ENCODE measurements at places on chromosomes 5 and 9.

DNA sequence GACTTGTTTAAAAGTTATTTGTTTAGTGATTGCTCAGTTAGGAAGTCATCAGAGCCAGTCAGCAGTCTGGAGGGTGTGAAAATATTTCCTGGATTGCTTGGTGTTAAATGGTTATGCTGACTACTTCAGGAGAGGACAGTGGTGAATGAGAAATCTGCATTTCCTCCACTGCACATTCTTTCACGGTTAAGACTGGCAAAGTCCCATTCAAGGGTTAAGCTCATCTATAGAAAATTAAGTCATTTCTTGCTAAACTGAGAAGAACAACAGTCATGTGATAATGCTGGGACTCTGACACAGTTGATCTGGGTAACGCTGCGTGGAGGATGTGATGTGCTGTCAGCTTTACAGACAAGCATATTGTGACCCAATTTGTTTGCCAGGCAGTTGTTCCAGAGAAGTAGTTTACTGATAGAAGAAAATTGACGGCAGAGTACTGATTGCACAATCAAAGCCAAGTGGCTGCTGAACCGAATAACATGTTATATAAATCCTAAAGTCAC is 80.4 kb downstream of the GRAMD2B start:
- DNase-seq = no peak

DNA sequence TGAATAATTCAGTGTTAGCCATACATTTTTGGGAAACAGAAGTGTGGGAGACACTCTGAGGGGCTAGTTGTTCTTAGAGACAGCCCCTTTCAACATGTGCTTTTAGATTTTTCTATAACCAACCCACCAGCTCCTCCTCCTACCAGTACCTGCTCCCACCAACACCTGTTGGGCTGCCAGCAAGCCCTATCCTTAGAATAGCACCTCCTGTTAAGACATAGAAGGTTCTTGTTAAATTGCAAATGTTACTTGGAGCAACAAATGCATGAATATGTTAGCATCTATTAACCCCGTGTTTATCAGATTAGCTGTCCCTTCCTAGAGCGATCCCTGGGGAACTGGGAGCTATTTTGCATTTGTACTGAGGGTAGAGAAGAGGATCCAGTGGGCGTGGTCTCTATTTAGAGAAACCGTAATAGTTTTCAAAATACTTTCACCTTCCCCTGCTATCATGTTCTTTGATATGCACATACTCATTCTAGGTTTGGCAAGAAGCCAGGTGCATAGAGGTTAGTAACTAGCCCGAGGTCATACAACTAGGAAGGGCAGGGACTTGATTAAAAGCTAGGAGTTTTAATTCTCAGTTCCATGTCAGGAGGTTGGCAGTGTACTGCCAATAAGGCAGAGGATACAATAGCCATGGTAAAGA is 334.4 kb downstream of the KCTD16 start:
- no peak for DNase-seq

DNA sequence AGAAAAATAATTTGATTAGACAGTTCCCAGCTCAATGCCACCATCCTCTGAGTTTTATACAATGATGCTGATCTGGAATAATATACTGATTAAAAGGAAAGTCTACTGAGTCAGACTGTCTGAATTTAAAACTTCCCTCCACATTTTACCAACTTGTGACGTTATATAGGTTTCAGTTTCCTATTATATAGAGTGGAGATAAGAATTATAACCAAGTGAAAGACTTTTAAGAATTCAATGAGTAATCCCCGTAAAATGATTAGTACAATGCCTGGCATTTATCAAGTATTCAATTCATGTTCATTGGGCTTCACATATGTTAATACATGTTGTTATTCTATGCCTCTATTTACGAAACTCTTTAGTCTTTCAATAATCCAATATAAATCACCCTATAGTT is 166.0 kb downstream of the CDH9 start:
- DNase-seq = no peak

DNA sequence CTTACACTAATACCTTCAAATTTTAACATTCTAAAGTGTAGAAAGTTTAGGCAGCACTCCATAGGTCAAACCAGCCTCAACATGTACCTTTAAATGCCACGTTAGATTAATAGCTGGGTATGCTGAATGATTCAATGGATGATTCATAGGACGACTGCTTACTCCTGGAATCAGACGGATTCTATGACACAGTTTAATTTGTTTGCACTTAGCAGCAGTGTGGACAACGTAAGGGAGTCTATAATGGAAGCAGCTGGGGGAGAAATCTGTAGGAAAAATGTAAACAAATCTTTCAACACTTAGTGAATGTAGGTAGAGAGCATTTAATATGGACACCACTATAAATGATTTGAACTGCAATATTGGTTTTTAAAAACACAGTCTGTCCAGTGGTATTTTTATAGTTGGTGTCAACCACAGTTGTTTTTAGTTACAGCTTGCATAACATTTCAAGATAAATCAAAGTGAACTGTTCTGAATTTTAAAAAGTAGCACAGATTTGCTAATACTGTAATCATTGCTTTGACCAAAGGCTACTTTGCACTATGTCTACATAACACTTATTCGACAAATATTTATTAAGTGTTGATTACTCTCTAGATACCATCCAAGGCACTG is 701.5 kb upstream of the MEF2C start:
- no peak for DNase-seq

DNA sequence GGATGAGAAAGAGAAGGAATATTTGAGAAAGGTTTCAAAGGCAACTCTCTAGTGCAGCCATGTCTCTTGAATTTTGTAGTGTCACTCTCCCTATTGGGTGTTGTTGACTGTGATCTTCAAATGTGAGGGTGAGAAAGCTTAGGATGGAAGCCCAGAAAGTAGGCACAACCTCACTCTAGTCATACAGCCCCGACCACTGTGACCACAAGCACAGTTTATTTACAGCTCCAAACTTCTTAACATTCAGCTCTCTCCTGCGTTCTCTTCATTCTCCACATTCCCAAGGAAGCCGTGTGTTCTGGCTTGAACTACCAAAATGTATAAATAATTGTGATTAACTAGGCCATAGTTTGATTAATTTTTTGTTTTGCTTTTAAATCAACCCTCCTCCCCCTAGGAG is 542.9 kb downstream of the LRRC70 start:
- no peak for DNase-seq

GRCh38 chr9:21357479-21358460 is 7.1 kb upstream of the IFNA6 start:
- DNase-seq = peak; percentile 15

GRCh38 chr9:120768247-120768646 is 25.0 kb downstream of the FBXW2 start:
- DNase-seq = no peak

- no peak for DNase-seq
Observed at GRCh38 chr9:138069731-138070456, 192.3 kb downstream of the CACNA1B start.

DNA sequence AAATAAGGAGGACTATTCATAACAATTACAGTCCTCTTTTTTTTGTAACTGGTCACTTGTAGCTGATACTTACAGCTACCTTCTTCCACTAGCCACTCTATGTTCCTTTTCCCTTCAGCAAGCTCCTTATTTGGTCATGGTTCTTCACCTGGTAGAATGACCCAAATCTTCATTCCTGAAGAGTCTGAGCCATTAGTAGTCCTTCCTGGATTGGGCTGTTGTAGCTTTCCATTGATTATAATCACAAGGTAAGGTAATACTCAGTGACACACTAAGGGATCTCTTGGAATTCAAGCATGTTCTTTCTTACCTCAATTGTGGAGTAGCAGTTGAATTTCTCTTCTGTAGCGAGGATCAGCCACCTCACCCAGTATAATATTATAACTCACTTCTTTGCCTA is 25.5 kb upstream of the ITGA2 start:
- DNase-seq = no peak

DNA sequence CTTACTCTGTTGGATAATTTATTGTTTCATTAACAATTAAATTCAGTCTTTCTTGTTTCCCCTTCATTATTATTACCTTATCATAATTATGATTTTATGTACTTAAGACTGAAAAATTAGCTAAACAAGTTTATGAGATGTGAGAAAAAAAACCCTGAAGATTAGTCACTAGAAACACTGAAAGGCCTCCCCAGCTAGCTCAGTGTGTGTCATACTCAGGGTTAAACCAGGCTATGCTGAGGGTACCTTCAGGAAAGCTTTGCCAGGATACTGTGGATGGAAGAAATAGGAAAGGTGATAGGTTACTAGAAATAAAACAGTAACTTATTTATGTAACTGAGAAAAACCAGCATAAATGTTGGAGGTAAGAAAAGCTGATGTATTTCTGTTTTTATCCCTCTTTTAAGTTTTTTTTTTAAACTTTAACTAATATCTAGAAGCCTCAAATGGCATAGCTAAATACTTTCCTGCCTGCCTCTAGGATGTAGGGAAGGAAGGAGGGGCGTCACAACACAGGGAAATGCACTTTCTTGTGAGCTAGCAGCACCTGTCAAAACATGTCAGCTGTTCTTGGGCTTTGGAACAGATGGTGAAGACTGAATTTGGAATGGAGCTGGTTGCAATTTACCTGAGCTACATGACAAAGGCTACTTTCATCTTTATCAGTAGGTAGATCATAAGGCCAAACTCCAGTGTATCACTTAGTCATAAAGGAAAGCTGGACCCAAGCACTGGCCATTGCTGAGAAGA is 24.2 kb downstream of the NMRK1 start:
- DNase-seq = no peak

DNA sequence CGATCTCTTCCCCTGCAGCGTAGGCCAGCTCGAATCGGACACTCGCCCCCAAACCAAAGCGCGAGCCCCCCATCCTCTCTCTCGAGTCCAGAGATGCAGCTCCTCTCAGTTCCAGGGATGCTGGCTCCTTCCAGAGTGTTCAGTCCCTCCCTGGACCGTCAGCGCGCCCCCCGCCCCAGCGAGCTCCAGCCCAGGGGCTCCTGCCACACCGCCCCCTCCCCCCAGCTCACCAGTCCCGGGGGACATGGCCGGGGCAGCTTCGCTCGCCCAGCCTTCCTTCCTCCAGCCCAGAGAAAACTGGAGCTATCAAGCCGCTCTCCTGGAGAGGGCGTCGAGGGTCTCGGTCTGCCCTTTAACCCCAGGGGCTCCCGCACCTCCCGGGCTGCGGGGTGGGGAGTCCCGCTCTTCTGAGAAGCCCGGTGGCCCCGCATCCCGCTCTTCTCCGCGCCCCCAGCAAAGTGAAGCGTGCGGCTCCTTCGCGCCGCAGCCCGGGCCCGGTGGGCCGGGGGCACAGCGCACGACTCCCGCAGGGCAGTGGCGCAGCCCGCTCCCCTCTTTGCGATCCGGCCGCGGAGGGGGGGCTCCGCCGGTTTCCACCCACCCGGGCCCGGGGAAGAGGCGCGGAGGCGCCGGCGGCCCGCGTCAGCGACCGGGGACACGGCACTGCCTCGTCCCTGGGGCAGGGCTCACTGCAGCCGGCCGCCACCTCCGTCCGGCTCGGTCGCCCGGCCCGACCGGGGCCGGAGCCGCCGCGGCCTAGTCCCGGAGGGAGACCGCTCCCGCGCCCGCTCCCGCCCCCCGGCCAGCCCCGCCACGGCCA is 587 bp downstream of the MIER3 start:
- peak; percentile 40 for DNase-seq

Measured in stimulated activated CD4-positive, alpha-beta T cell treated with anti-CD3 and anti-CD28 coated beads, Interleukin-15, amount 100 ng/mL, for 24 hours (primary cell).